Epithelial cell of prostate (primary cell): ENCODE measurements at places on chromosomes 11 and 22.

GRCh38 chr11:100778166-100778785 lies 91.2 kb downstream of the ARHGAP42 start:
- DNase-seq, result no peak

- no peak for DNase-seq
These were observed 132.2 kb upstream of the PLET1 start for GRCh38 chr11:112392904-112393303.

DNA sequence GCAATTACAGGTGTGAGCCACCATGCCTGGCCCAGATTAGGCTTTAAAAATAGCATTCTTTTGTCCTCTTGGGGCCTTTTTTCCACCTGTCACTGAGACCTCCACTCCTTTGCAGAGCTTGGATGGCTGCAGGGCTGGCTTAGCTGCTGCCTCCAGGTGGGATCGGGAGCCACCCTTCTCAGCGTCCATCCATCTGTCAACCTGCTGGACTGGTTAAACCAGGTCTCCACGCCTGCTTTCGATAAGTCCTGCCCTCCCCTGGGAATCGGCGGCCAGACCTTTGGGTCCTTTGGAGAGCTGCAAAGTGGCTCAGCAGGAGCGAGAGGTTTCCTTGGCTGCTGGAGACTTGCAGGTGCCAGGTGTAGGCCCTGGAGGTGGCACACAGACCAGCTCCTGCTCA lies 23.4 kb upstream of the GRAMD4 start:
- DNase-seq, result peak; percentile 50

- DNase-seq, result no peak
These were observed 83.9 kb downstream of the GALNT18 start for GRCh38 chr11:11537871-11538270.

DNA sequence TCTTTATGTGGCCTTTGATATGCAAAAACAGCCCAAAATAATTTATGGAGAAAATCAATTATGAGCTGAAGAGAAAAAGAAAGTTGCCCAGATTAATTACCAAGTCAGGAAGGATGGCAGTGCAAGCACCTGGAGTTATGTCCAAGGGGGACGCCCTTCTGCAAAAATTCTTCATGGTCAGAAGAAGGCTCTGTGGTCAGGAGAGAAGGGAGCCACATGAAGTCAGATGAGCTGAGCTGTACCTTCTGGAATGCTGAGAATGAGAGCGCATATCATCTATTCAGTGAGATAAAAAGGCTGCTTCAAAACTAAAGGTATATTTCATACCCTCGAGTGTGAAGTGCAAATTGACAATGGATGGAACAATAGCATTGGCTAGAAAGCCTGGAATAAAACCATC lies 607.4 kb downstream of the NTM start:
- no peak for DNase-seq

GRCh38 chr11:65780770-65781151 lies at the start of gene AP5B1:
TSS of gene AP5B1 (minus strand) at chr11:65780976. CDS start at chr11:65780591, 385 bp downstream.
- no peak for DNase-seq

DNA sequence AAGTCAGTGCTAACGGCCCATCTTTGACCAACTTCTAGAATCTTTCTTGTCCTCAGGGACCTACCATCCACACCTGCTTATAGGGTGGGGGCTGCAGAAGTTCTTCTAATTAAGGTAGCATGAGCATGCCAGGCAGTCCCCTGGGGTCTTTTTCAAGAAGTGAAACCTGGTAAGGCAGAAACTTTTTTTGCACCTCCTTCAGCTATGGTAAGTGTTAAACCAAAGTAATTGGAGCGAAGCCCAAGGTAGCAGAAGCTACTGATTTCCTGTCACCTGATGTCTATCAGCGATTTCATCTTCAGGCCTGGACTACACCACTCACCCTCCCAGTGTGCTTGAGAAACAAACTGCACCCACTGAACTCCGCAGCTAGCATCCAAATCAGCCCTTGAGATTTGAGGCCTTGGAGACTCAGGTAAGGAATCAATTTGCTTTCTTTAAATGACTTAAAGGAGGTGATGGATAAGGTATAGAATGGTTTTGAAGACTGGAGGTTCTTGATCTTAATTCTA lies at the start of gene MS4A1:
Gene MS4A1 (plus strand): TSS at position 317 of the 512 bp plus-strand sequence. CDS start 6,528 bp downstream, outside the sequence.
- DNase-seq, result no peak

- no peak for DNase-seq
These were observed 1.3 kb upstream of the BARX2 start for GRCh38 chr11:129374081-129374992.

DNA sequence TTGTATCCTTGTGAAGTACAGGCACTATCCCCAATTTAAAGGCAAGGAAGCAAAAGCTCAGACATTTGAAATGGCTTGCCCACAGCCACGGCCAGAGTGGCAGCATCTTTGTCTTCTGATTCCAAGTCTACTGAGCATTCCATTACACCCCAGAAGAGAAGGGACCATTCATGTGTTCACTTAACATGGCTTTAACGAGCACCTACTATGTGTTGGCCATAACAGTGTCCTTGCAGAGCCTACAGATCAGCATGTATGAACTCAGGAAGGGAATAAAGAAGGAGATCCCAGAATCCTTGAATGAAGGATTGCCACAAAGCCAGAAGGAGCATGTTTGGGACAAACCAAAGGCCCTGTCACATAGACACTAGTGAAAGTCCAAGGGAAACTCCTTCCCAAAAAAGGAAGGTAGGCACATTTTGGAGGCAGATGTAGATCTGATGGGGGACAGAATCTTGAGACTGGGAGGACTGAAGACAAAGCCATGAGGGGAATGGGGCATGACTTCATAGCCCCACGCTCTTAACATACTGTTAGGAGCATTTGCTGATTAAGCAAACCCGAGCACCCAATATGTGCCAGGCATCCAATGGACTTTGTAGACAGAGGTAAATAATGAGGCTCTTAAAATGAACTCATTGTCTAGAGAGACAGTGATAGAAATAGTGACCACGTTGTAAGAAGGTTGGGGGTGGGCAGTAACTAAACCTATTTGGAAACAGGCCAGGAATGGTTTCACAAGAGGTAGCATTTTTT lies 54.9 kb downstream of the P4HA3 start:
- no peak for DNase-seq

GRCh38 chr11:73170140-73170539 lies 28.0 kb upstream of the FCHSD2 start:
- no peak for DNase-seq

GRCh38 chr11:71285111-71285510 lies 32.7 kb upstream of the SHANK2 start:
- no peak for DNase-seq

GRCh38 chr22:48553694-48554308 lies 1273.9 kb downstream of the BRD1 start:
- no peak for DNase-seq

- DNase-seq, result peak; percentile 20
These were observed 25.8 kb upstream of the MPPED1 start for GRCh38 chr22:43385770-43386641.

DNA sequence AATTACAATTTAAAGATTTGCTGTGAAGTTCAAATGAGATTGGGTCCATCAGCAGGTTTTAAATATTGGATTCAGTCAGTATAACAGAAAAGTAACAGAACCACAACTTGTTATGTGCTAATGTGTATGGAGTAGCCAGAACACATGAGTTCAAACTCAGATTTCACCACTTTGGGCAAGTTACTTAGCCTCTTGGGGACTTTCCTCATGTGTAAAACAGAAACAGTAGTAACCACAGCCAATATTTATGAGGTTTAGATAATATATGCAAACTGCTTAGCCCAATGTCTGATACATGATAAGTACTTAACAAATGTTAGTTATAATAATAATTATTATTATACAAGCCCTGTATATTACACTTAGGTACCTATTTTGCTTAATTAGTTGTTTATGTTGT lies 21.8 kb upstream of the SLC5A12 start:
- DNase-seq, result no peak

DNA sequence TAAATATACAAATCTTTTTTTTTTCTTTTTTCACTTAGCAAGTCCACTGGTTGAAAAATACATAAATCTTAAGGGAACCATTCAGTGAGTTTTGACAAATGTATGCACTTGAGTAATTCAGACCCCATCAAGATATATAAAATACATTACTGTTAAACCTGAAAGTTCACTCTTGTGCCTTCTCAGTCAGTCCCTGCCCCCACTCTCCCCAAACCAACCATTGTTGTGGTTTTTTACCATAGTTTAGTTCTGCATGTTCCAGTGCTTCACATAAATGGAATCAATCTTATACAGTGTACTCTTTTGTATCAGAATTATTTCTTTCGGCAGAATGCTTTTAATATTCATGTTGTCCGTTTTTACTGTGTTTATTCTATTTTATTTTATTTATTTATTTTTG lies 26.1 kb downstream of the RNF214 start:
- no peak for DNase-seq

DNA sequence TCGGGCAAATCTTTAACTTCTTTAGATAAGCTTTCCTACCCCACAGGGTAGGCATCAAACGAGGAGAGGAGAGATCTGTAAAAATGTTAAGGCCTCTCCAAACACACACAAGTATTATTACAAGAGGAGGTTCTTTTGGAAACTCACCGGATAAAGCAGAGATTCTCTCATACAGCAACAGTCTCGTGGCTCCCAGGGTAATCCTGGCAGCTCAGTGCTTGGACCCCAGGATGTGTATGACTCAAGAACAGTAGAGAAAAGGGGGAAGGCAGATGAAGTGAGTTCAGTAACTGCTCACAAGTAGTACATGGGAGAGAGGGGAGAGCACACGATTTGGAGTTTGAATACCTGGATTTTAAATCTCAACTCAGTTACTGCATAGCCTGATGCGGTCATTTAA lies 120.9 kb downstream of the FEZ1 start:
- DNase-seq, result no peak

GRCh38 chr11:115980337-115981103 lies 476.3 kb upstream of the CADM1 start:
- DNase-seq, result no peak

- DNase-seq, result no peak
These were observed 683 bp upstream of the SYTL2 start for GRCh38 chr11:85811624-85812023.

GRCh38 chr11:15276621-15277020 lies 161.9 kb downstream of the INSC start:
- no peak for DNase-seq

- no peak for DNase-seq
These were observed 16.8 kb upstream of the PAFAH1B2 start for GRCh38 chr11:117127171-117127901.

DNA sequence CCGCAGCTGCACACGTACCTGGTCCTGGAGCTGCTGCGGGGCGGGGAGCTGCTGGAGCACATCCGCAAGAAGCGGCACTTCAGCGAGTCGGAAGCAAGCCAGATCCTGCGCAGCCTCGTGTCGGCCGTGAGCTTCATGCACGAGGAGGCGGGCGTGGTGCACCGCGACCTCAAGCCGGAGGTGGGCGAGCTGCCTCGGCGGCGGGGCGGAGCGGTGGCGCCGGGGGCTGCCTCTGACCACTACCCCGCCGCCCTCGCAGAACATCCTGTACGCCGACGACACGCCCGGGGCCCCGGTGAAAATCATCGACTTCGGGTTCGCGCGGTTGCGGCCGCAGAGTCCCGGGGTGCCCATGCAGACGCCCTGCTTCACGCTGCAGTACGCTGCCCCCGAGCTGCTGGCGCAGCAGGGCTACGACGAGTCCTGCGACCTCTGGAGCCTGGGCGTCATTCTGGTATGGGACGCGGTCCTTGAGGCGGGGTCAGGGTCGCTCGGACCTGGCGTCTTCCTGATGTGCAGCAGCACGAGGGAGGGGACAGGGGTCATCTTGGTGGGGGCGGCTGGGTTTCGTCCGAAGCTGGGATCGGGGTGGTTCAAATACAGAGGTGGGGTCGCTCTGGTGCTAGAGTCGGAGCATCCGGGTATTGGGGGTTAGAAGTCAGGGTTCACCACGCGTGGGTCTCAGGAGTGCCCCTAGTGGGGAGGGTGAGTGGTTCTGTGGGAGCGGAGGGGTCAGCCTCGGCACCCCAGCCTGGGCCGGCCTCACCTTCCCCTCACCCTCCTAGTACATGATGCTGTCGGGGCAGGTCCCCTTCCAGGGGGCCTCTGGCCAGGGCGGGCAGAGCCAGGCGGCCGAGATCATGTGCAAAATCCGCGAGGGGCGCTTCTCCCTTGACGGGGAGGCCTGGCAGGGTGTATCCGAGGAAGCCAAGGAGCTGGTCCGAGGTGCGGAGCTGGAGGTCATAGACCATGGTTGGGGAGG lies 10.8 kb downstream of the RPS6KA4 start:
- DNase-seq, result no peak

DNA sequence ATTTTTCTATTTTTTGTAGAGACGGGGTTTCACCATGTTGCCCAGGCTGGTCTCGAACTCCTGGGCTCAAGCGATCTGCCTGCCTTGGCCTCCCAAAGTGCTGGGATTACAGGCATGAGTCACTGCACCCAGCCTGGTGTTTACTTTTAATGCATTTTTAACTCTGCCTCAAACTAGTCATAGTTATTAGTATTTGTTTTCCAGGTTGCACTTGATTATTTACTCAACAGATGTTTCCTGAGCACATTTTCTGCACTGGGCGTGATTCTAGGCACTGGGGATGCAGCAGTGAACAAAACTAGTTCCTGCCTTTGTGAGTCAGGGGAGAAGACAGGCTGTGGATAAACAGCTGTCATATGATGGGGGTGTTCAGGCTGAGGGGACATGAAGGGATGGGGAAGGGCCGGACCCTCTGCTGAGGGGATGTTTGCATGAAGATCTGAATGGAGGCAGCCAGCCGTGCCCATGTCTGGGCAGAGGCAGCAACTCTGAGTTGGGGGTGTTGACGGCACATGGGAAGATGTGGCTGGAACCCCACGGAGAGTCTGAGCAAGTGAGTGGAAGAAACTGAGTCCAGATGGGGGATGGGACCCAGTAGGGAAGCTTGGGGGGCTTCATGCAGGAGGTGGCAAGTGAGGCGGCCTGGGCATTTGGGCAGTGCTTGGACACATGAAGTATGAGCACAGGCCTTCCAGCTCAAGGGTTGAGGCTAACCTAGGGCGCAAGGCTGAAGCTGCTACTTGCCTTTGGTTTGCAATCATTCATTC lies 34.4 kb downstream of the MPPED1 start:
- no peak for DNase-seq

DNA sequence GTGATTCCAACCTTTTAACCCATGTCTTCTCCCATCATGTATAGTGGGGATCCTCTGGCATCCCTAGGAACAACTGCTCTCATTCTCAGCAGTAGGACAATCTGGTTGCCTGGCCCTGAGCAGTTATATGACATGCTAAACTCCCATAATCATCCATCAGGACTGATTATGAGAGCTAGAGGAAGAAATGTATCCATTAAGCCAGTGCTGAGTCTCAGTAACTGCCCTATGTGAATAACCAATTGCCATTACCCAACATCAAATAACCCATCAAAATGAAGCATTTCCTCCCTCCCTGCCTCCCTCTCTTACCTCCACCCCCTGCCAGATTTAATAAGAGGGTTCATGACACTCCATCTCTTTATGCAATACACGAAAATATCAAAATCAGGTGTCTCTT lies 277.6 kb downstream of the NXPE2 start:
- no peak for DNase-seq

GRCh38 chr22:36367479-36367878 lies 20.3 kb downstream of the MYH9 start:
- no peak for DNase-seq

- DNase-seq, result no peak
These were observed 305.8 kb upstream of the NCAM1 start for GRCh38 chr11:112655371-112655770.
